ENCODE measurements at places on chromosomes 1 and 21. TPM values are rescaled to one million over a fixed set of nuclear protein-coding genes. Genes with fewer than 3 reads are reported as not detected.

- no peak for DNase-seq
These were observed 71.4 kb upstream of the ZBTB40 start for GRCh38 chr1:22380024-22380785.

GRCh38 chr1:82632155-82632554 lies 831.4 kb downstream of the ADGRL2 start:
- DNase-seq = no peak

GRCh38 chr1:221994939-221995338 lies 253.1 kb upstream of the DUSP10 start:
- no peak for DNase-seq

- DNase-seq = no peak
These were observed 366.9 kb upstream of the VAMP3 start for GRCh38 chr1:7404046-7404742.

- DNase-seq = no peak
These were observed 16.3 kb downstream of the PCP4L1 start for GRCh38 chr1:161274874-161275273.

CD84 gene
- polyA plus RNA-seq = 11.3 TPM

TDRD5 gene
- not detected for polyA plus RNA-seq

DNA sequence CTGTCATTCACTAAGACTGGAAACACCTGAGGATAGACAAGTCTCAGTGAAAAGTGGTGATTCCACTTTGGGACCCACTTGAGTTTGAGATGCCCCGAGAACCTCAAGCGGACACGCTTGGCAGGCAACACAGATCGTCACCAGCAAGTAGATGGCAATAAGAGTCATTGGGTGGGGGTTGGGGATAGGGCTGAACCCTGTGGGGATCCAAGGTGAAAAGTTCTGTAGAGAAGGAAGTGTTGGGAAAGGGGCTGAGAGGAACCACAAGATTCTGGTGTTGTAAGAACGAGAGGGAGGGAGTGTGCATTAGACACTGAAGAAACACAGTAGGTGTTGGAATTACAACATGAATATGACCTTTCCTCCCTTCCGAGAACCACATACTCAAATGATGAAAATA lies 45.4 kb upstream of the TDRD10 start:
- DNase-seq = no peak

All from naive thymus-derived CD4-positive, alpha-beta T cell (primary cell).